ENCODE measurements at places on chromosomes 13 and 19.
A peak's percentile ranks its signal among the peaks of the same experiment; 100 is the strongest.

DNA sequence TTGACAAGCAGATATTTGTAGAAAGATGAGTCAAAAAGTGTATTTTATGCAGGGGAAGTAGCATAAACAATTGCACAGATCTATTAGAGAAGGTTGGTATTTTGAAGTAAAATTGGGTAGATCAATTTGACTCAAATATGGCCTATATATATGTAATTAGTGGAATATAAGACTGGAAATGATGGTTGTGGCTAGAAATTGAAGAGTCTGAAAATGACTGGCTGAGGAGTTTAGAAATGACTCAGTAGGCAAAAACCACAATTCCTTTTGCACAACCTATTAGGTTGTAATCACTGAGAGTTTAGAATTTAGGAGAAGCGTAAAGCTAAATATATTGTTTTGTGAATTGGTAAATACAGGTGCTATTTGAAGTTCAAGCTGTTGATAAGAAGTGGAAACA, 622.6 kb upstream of the PCDH20 start:
- no peak for DNase-seq

DNA sequence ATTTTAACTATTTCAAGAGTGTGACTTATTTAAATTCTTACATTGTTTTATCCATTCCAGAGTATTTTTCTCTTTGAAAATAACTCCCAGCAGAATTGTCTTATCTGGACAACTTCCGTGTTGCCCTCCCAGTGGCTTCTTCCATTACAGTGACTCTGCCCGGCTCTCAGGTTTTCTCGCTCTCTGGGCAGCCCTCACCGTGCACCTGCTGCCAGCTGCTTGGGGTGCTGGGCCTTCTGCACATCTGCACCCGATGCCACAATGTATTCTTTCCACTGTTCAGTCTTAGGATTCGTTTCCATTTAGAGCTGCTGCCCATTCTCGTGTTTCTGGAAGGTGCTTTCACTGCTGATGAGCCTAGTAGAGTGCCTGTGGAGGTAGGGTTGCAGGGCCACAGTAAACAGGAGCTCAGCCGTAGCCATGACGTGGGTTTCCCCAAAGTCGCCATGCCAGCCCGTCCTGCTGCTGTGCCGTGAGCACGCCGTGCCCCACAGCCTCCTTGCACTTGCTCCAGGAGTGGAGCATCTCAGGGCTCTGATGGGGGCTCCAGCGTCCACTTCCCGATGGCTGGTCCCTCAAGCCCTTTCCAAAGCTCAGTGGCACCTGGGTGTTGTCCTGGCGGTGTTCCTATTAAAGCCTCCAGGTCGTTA, 46.1 kb upstream of the DCUN1D2 start:
- DNase-seq: no peak

DNA sequence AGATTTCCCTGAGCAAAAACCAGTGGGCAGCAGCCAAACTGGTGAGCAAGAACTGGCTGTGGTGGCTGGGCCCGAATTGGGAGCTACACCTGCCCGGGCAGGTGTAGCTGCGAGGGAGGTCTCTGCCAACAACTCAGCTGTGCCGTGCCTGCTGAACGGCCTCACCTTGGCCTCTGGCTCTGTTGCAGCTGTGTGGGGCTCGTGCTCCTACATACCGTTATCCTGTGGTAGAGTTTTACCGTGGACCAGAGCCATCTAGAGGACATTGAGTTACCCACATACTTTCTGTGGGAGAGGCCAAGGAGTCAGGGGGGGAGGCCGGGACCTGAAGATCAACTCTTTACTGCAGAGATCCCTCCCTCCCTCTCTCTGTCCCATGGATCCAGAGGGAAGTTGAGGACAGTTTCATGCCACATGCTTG, 113.2 kb downstream of the TM9SF2 start:
- DNase-seq: no peak

DNA sequence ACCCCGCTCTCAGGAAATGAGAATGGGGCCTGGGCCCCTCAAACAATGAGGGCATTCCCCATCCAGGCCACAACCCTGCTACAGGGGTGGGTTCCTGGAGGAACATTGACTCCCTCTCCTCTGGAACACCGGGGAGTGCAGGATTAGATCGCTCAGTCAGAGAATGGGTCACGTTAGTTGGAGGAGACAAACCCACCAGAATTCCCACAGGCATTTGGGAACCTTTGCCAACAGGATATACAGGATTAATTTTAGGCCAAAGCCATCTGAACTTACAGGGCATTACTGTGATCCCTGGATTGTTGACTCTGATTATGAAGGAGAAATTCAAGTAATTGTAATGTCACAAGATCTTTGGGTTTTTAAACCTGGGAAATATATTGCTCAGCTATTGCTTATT, 2.6 kb downstream of the ERVK3-1 start:
- no peak for DNase-seq

DNA sequence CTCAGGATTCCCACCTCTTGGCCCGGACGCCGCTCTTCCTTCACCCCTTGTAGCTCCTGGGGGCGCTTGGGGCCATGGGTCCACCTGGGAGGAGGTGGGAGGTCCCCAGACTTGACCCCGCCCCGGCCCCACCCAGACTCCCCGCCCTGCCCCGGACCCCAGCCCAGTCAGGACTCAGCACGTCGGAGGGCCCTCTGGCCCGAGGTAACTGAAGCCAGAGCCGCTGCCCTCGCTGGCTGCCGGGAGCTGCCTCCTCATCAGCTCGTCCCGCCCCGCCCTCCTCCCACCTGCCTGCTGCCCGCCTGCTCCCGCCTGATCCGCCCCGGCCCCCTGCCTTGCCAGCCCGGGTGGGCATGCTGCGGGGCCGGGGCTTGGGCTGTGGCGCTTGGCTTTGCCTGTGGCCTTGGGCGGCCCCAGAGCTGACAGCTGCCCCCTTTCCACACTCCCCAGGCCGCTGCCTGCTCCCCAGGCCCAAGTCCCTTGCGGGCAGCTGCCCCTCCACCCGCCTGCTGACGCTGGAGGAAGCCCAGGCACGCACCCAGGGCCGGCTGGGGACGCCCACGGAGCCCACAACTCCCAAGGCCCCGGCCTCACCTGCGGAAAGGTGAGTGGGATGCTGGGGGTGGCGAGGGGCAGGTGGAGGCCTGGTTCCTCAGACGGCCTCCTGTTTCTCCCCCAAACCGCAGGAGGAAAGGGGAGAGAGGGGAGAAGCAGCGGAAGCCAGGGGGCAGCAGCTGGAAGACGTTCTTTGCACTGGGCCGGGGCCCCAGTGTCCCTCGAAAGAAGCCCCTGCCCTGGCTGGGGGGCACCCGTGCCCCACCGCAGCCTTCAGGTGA, 9.4 kb downstream of the ARHGAP33 start:
- no peak for DNase-seq

GRCh38 chr13:82747958-82748357, 1134.3 kb downstream of the SLITRK1 start:
- no peak for DNase-seq

GRCh38 chr13:76735641-76736040, 150.6 kb downstream of the KCTD12 start:
- no peak for DNase-seq

- DNase-seq: no peak
Measured at GRCh38 chr13:98548230-98548629, 28.7 kb downstream of the STK24 start.

GRCh38 chr19:56324436-56324835, 9.8 kb upstream of the ZSCAN5A start:
- no peak for DNase-seq

DNA sequence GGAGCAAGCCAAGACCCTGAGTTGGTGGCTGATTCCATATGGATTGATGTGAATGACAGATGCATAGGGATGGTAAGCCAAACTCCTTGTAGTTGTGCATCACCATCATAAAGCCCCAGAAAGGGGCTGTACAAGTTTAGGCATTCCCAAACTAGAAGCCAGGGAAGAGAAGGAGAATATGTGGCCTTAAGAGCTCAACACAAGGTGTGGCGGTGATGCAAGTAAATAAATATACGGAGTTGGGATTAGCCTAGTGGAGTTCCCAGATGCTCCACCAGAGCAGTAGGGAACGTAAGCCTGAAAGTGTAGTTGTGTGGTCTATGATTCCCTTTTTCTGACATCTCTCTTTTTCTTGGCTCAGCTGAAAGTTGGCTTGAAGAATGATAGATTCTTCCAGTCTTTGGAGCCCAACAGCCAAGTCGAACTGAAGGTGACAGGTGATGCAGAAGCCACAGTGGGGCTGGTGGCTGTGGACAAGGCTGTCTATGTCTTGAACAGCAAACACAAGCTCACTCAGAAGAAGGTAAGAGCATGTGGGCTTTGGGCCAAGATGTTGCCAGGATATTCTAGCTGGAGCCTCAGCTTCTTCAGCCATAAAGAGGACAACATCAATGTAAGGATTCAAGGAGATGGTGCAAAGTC, 30.1 kb downstream of the RDH8 start:
- DNase-seq: no peak

DNA sequence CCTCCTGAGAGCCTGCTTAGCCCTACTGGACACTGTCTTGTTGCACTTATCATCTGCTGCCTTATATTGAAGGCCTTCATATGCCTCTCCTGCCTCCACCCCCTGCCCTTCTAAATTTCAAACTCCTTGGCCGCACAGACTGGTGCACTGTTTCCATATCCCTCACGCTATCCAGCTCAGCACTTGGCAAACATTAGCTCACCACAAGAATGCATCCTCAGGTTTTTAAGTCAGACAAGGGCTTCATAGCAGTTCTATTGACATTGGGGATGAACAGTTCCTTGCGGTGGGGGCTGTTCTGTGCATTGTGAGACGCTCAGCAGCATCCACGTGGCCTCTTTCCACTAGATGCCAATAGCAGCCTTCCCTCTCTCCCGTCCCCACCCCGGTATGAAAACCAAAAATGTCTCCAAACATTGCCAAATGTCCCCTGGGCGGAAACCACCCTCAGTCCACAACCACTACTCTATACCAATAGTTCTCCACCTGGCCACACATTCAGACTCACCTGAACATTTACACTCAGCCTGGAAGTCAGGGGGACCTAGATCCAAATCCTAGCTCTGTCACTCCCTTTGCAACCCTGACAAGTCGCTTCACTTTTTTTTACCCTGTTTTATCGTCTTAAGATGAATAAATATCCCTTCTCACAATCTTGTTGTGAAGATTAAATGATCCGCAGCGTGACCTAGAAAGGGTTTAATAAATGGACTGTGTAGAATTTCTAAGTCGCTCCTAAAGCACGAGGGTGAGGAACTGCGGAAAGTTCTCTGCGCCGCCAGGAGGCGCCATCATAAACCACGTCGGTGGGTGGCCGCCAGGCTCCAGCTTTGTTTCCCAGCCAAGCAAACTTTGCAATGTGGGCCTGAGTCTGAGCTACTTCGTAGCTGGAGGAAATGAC, 3.6 kb upstream of the CEACAM3 start:
- DNase-seq: peak; percentile 38

DNA sequence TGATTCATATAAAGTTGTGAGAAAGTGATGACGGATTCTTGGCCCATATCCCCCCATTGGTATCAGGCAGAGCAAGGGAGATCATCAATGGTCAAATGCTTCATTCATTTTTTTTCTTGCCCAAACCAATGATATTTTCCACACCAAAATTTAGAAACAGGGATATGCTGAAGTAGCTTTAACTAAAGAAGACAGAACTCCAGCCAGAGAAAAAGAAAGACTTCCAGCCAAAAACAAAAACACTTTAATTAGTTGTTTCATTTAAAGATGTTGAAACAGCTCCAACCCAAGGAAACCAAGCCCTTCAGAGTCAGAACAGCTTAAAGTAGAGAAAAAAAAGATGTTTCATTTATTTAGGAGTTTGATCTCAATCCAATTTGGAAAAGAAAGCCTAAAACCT, 358.9 kb upstream of the NBEA start:
- no peak for DNase-seq

- DNase-seq: no peak
Measured at GRCh38 chr13:26529441-26529840, 28.0 kb upstream of the WASF3 start.

- DNase-seq: no peak
Measured at GRCh38 chr13:23288564-23288963, 107.8 kb downstream of the SGCG start.

- no peak for DNase-seq
Measured at GRCh38 chr13:34747507-34747906, 194.6 kb upstream of the NBEA start.

GRCh38 chr13:21435231-21435630, 23.9 kb downstream of the ZDHHC20 start:
- DNase-seq: no peak

GRCh38 chr13:87259479-87260083, 411.6 kb upstream of the SLITRK5 start:
- DNase-seq: no peak

- DNase-seq: no peak
Measured at GRCh38 chr13:106795847-106796246, 227.9 kb upstream of the ARGLU1 start.

GRCh38 chr19:13748169-13748828, 16.0 kb upstream of the MRI1 start:
- no peak for DNase-seq

- no peak for DNase-seq
Measured at GRCh38 chr13:106530980-106531481, 4.4 kb downstream of the EFNB2 start.

GRCh38 chr19:42122691-42123607, 9.3 kb downstream of the POU2F2 start:
- peak; percentile 33 for DNase-seq

GRCh38 chr13:33467556-33467955, 182.0 kb upstream of the STARD13 start:
- DNase-seq: no peak

DNA sequence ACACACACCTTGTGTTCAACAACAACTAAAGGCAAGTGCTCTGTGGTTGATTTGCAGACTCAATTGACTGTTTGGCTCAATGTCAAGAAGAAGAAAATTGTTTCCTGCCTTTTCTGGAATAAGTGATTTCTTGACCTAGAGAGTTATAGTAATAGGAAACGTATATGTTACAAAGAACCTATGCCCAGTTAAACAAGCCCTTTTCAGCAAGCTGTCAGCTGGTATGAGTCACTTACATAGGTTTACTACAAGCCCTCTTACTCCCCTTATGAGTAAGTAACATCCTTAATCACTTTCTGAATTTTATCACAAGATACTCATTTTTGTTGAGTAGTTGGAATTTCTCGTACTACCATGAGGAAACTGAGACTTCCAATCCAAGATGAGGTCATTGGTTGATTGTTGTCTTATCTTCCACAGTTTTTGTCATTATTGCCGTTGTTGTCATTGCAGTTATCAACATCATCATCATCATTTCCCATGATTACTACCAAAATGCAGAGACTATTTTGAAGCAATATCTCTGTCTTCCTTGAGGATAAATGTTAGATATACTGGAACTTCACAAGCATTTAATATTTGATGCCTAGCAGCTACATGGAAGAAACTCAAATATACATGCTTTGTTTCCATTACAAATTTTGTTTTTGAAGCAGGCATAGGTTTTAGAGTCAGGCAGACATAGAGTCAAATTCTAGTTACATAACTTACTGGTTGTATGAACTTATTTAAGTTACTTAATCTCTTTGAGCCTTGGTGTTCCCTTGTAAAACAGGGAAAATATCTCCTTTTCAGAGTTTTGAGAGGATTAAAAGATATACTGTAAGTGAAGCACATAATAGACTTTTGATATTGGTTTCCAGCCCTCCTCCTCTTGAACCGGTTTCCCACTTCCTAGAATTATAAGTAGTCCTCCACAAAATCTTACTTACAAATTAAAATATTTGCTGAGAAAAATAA, 106.0 kb downstream of the RAP2A start:
- no peak for DNase-seq
